ENCODE measurements at places on chromosomes 1 and 21. TPM values are rescaled to one million over a fixed set of nuclear protein-coding genes. Genes with fewer than 3 reads are reported as not detected.

DENND2D gene
- total RNA-seq, result 3.6 TPM

OLIG1 gene
- 0.67 TPM for total RNA-seq

LCE3D gene
- total RNA-seq, result not detected

CYP4Z1 gene
- total RNA-seq, result not detected

DRAM2 gene
- 79.8 TPM for total RNA-seq

RAB13 gene
- 419 TPM for total RNA-seq

- peaks cover 3% of the 10 kb centered on the region for H3K27me3 ChIP-seq
- H3K4me1 ChIP-seq, result peaks cover 39% of the 10 kb centered on the region
- H3K36me3 ChIP-seq, result no peaks in the 10 kb centered on the region
- peak; percentile 18 for DNase-seq
- no peak overlapping the region for H3K27ac ChIP-seq
These were observed 242.4 kb upstream of the RAB4A start for GRCh38 chr1:229028544-229028943.

DNA sequence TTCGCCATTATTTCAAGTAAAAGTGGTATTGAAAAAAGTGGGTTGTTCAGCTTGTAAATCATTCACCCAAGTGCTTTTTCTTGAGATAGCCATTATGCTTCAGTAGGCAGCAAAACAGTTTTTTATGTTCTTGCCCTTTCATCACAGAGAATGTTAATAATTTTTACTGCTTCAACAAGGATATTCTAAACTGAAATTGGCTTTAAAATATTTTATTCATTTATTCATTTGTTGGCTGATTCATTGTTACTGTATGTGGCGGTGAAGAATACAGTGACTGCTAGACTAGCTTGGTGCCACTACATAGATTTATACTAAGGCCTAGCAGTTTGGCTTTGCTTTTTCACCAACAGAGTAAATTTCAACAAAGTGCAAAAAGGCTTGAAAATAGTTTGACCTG, 121.5 kb downstream of the OLFML2B start:
- H3K36me3 ChIP-seq, result no peaks in the 10 kb centered on the region
- H3K4me1 ChIP-seq, result no peaks in the 10 kb centered on the region
- H3K4me3 ChIP-seq, result no peak overlapping the region
- no peak overlapping the region for H3K27ac ChIP-seq

DNA sequence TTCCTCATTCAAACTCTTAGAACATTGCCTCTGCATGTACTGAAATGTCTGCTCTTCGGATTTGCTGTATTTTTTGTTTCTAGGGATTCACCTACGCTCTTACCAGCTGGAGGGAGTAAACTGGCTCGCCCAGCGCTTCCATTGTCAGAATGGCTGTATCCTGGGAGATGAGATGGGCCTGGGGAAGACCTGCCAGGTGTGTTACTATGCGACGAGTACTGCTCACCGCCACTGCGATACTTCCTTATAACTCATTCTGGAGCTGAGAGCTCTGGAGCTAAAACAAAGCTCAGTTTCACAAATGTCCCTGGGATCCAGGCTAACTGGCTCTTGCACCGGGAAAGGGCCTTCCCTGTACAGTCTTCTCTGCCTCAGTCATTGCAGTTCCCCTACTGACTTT, 10.1 kb downstream of the CHD1L start:
- H3K27me3 ChIP-seq, result no peaks in the 10 kb centered on the region
- peaks cover 27% of the 10 kb centered on the region for H3K36me3 ChIP-seq
- no peak overlapping the region for H3K27ac ChIP-seq

DNA sequence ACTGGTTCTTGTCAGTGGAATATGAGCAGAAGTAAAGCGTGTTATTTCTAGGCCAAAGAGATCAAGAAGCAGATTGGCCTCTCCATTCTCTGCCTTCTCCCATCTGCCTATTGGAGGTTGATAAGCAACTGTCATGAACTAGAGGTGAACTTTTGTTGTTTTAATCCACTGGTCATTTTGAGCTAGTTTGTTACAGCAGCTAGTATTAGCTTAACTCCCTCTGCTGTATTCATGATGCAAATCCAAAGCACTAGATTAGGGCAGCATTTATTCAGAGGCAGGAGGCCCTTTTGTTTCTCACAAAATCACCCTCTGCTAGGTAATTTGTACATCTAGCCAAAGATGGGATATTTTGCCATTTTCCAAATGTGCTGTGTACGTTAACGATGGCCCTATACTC, 97.3 kb upstream of the DPT start:
- H3K4me3 ChIP-seq, result no peak overlapping the region
- no peaks in the 10 kb centered on the region for H3K27me3 ChIP-seq
- no peak overlapping the region for H3K27ac ChIP-seq
- H3K4me1 ChIP-seq, result peaks cover under 1% of the 10 kb centered on the region

- H3K27me3 ChIP-seq, result no peaks in the 10 kb centered on the region
- no peaks in the 10 kb centered on the region for H3K36me3 ChIP-seq
These were observed 996.7 kb upstream of the ADGRL4 start for GRCh38 chr1:80003250-80003649.

DNA sequence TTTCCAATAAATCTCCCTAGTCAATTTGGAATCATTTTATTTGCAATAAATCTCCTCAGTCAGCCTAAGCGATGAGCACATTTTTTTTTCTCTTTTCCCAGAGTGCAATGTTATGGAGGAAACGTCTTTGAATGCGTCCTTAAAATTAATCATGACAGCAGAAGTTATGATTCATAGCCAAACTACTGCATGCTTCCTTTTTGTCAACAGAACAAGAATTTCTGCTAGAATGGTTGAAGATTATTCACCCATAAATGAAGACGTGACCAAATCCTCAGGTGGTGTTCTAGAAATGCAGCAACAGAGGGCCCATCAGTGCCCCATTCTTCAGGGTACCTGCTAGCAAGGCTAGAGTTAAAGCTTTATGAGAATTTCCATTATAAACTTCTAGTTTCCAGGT, 407.9 kb upstream of the PKN2 start:
- no peaks in the 10 kb centered on the region for H3K27me3 ChIP-seq
- no peak overlapping the region for H3K4me3 ChIP-seq
- no peak for DNase-seq
- no peaks in the 10 kb centered on the region for H3K36me3 ChIP-seq

- H3K4me1 ChIP-seq, result peaks cover 19% of the 10 kb centered on the region
- DNase-seq, result peak; percentile 36
- H3K27ac ChIP-seq, result no peak overlapping the region
- H3K27me3 ChIP-seq, result peaks cover 31% of the 10 kb centered on the region
- H3K36me3 ChIP-seq, result peaks cover 10% of the 10 kb centered on the region
These were observed 4.1 kb downstream of the PTPRU start for GRCh38 chr1:29240400-29240837.

GRCh38 chr1:211695135-211695816, 19.9 kb upstream of the NEK2 start:
- H3K36me3 ChIP-seq, result peaks cover 4% of the 10 kb centered on the region
- no peak overlapping the region for H3K4me3 ChIP-seq
- H3K27ac ChIP-seq, result no peak overlapping the region
